Coronary artery (tissue), 2 donors: ENCODE measurements at places on chromosomes 7 and 10.

DNA sequence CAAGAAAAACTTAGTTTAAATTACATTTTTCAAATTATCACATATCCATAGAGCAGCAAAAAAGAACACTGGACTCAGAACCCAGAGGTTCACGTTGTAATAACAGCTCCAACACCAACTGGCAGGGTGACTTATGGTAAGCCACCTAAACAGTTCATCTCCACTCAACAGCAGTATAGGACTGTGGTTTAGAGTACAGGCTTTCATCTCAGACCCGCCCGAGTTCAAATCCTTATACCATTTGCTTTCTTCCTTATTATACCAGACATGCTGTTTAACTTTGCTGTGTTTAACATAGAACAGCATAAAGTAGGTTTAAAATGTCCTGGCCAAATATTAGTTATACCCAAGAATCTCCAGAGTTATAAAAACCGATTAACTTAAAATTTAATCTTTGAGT lies 97.9 kb downstream of the ARHGAP21 start:
- no peak for DNase-seq

- DNase-seq: no peak
Measured at GRCh38 chr7:92226981-92227380, 18.7 kb downstream of the KRIT1 start.

- DNase-seq: no peak
Measured at GRCh38 chr7:108002726-108003598, at the start of gene LAMB1. LAMB1 (minus strand) TSS chr7:108003161; CDS start chr7:108002885, 276 bp downstream.

DNA sequence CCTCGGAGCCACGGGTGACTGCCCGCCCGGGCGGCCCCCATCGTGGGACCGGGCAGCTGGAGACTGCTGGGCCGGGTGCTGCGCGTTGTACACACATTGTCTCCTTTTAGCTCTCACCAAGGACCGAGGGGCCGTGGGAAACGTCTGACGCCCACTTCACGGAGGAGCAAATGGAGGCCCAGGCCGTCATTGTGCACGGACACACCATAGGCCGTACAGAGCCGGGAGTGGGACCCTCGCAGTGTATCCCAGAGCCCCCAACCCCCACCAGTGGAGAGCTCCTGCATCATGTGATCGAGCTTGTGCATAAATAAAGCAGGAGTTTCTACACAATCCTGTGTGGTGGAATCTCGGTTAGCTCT lies 722 bp downstream of the DENND10 start:
- peak; percentile 73 for DNase-seq

DNA sequence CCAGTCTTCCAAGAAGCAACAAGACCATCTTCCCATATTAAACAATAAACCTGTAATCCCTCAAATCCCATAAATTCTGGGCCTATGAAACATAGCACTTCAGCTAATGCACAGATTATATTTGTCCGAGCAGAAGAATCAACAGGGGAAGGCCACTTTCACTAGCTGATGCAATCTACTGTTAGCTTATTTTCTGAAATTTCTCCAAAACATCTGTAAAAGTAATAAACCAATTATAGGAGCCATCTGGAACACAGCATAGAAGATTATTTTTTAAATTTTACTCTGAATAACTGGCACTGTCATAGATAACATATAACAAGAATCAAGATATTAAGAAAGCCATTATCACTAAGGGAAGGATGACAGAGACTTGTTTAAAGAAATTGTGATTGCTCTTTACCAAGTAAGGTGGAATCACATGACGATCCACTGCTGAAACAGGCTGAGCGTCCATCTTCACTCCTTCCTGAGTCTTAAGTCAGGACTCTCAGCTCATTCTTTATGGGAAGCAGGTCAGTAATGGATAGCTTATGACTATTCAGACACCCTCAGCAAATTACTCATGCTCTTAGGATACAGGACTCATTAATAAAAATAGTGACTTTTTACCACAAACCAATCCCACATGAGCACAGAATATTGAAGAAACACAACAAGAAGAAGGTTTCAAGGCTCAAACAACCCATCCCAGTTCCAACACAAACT lies 719.5 kb downstream of the XPNPEP1 start:
- no peak for DNase-seq

DNA sequence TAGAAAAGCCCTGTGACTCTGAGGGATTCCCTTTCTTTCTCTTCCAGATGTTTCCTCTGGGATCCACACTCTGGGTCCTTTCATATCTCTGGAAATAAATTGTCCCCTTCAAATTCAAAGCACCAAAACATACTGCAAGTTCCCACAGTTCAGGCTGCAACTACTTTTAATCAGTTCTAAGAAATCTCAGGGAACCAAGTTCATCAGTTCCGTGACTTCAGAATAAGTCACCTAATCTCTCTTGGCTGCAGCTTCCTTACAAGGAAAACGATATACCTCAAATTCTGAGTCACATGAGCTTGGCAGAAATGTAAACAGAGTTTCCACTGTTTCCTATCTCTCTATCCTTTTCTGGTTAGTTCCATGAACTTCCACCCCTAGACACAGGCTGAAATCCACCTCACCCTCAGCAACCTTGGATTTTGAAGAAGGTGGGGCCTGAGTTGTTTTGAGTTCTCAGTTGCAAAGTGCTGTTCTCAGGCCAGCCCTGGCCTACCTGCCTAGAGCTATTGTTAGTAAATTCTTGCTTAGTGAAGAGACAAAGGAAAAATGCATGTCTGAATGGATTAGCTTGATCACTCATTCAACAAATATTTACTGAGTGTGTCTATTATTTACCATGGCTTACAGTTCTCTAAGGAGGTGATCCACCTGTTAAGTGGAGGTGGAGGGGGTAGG lies 59.3 kb upstream of the IL6 start:
- no peak for DNase-seq

- no peak for DNase-seq
Measured at GRCh38 chr10:61730671-61731070, 67.9 kb downstream of the CABCOCO1 start.

GRCh38 chr7:55050281-55050680 lies 31.5 kb downstream of the EGFR start:
- no peak for DNase-seq

- DNase-seq: no peak
Measured at GRCh38 chr7:52325237-52325636, 710.2 kb upstream of the POM121L12 start.

DNA sequence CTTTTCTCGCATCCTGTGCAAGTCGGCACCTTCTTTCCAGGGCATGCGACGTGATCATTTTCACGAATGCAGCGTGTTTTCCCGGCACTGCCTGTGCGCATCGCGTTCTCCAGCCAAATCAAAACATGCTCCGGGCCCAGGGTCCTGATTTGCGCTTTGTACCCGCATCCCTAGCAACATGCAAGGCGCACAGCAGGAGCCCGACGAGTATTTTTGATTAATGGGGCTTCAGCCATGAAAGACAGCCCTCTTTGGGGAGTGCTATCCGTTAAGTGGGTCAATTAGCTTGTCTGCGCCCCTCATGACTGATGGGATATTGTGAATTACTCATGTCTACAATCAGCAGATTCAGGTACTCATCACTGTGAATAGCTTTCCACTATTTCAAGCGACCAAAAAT lies 243.3 kb upstream of the RNF32 start:
- DNase-seq: no peak

GRCh38 chr10:72687035-72687434 lies 4.9 kb upstream of the MCU start:
- no peak for DNase-seq

DNA sequence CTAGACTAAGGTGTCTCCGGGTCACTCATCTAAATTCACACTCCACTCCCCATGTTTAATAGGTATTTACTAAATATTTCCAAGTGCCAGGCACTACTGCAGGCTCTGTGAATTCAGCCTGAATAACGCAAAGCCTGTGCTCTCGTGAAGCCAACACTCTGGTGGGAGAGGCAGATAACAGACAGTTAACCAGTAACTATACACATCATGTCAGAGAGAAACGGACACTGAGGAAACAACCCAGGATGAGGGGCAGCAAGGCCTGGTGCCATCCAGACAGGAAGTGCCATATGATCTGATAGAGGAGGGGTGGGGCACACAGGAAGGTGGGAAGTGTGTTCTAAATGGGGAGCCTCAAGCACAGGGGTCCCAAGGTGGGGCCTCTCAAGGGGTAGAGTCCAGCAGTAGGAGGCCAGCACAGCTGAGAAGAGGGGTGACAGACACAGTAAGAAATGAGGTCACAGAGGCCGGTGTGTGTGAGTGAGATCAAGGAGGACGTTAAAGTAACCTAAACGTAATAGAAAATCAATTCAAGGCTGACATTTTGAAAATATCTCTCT lies 85.3 kb downstream of the LARP4B start:
- DNase-seq: no peak

DNA sequence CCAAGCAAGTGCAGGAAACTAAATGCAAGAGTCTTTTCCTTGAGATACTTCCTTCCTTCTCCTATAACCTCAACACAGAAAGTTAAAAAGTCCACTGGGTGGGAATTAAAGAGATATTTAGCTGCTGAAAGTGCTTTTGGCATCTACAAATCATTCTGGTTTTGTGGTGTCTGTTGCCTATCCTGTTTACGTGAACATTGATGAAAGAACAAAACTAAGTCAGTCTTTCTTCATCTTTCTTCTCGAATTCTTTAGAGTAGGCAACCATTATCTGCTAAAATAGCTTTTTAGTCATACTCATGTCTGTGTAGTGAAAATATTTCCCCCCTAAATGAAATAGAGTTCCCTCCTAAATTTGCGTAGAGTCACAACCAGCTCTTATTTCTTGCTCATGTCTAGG lies 838.6 kb downstream of the GATA3 start:
- DNase-seq: no peak

DNA sequence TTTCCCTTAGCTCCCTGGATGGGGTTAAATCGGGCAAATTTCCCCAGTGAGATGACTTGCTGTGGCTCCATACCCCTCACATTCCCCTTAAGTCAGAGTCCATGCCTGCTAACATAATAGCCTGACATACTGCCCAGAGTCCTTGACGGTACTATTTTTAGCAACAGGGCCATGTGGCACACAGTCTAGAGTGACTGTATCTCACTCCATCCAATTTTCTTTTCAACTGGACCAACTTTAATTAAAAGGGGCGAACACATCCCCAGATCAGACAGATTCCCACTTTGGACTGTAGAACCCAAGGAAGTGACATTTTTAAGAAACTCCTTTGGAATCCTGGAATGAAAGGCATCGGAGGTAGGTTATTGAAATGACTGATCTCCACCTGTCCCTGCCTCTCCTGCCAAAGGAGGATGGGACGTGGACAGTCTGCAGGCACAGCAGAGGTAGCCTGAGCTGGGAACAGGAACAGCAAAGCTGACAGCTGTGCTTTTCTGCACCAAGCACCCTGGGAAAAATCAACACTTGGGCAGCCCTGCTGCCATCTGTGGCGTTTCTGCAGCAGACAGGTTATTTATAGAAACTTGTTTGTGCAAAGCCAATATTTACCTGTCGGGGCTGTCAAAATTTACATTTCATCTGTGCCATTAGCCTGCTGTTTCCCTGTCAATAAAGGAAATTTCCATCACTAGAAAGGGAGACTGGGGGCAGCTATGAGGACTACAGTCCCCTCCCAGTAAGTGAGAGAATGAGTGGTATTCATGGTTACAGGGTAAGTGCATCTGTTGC lies 221.5 kb upstream of the AOAH start:
- no peak for DNase-seq

GRCh38 chr10:34475274-34475646 lies 339.8 kb downstream of the PARD3 start:
- DNase-seq: no peak

- no peak for DNase-seq
Measured at GRCh38 chr10:93630625-93631557, 18.6 kb downstream of the PDE6C start.

GRCh38 chr7:69430384-69431021 lies 167.8 kb upstream of the AUTS2 start:
- DNase-seq: no peak

DNA sequence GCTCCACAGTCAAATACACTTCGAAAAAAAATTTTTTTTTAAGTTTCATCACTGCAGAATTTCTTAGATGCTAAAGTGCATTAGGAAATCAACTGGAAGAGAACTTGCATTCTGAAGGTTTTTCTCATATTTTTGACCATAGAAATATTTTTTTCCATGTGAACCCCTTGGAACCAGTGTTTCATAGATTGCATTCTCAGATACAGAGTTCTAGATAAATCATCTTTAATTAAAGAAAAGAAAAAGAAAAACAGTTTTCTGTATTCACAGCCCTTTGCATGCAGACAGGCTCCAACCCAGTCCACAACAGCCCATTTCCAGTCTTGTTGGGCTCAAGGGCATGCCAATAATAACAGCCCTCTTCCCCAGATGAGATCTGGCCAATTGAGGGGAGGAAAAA lies 75.5 kb upstream of the RPA3 start:
- DNase-seq: no peak

- DNase-seq: no peak
Measured at GRCh38 chr7:43869867-43870240, 537 bp upstream of the MRPS24 start.

DNA sequence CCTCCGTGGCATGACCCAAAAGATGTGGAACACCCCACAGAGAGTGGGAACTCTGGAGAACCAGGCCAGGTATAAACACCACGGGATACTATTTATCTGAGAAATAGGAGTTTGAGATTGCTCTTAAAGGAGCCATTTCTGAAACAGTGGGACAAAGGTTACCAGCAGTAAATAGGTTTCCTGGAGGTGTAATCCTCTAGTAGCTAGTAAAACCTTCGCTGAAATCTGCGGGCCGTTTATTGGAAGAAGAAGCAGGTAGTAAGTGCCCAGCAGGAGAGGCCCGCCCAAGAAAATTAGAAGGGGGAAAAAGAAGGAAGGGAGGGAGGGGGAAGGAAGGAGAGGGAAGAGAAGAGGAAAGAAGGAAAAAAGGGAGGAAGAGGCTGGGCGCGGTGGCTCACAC lies 51.6 kb downstream of the CHST3 start:
- DNase-seq: no peak

- DNase-seq: no peak
Measured at GRCh38 chr10:31353574-31353973, 34.6 kb downstream of the ZEB1 start.

- no peak for DNase-seq
Measured at GRCh38 chr7:49333180-49333881, 409.0 kb downstream of the CDC14C start.

GRCh38 chr10:132590094-132590751 lies 52.6 kb downstream of the INPP5A start:
- no peak for DNase-seq

GRCh38 chr10:75150656-75151055 lies 39.2 kb downstream of the SAMD8 start:
- DNase-seq: no peak

GRCh38 chr7:151201751-151202150 lies 8.5 kb downstream of the H2BK1 start:
- DNase-seq: no peak

DNA sequence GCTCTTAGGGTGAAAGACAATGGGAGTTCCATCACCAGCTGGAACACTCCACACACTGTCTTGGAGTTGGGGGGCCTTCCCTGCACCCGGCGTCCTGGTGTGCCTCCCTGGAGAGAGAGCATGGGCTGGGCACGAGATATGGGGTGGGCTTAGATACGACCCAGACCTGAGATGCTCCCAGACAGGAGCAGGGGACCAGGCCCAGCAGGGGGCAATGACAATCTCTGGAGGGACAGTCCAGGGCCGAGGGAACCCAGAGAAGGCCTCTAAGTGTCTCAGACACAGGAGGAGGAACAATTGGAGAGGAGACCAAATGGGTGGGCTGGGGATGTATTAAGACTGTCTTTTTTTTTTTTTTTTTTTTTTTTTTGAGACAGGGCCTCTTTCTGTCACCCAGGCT lies 40.0 kb downstream of the MYL10 start:
- peak; percentile 59 for DNase-seq
